ENCODE measurements at places on chromosomes 3 and 15.

DNA sequence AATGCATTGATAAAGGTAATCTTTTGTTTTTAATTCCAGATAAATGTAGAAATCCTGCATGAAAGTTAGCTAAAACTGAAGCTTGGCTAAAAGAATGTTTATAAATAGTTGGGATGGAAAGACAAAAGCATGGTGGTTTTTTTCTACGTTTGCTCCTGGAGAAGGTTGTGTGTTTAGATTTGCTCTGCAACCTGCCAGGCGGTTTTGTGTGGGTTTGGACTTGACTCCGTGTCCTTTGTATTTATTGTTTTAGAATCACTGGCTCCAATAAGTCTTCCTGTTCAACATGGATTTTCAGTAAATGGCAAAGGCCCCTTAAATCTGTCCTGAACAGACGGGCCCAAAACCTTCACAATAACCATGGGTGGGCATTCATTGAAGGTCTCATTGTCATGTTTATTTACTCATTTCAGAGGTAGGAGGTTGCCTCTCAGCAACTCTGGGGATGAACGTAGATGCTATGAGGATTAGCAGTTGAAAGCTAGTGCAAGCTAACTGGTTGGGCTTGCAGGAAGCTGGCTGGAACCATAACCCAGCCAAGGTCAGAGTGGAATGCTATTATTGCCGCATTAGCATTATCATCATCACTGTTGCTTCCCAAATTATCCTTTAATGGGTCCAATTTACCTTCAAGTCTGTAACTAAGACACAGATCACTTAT, 60.6 kb upstream of the ADAMTS9 start:
- no peaks in the 10 kb centered on the region for H3K4me1 ChIP-seq
- DNase-seq: no peak
- no peak overlapping the region for H3K4me3 ChIP-seq
- no peaks in the 10 kb centered on the region for H3K36me3 ChIP-seq

DNA sequence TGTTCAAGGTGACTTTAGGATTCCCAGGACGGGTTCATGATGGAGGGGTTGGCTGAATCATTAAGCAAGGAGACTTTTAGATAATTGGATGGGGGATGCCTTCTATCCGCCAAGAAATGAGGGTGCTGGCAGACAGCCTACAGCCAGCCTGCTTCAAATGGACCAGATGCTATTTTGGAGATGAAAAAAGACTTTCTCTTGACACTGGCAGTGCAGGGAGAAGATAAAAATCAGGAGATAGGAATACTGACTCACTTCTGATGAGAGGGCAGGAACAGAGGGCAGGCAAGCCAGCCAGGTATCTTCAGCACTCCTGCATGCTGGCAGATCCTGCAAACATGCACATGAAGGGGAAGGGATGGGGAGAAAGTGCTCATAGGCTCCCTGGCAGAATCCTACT, 7.7 kb upstream of the SYN2 start:
- H3K36me3 ChIP-seq: no peaks in the 10 kb centered on the region
- DNase-seq: no peak
- no peak overlapping the region for H3K27ac ChIP-seq

DNA sequence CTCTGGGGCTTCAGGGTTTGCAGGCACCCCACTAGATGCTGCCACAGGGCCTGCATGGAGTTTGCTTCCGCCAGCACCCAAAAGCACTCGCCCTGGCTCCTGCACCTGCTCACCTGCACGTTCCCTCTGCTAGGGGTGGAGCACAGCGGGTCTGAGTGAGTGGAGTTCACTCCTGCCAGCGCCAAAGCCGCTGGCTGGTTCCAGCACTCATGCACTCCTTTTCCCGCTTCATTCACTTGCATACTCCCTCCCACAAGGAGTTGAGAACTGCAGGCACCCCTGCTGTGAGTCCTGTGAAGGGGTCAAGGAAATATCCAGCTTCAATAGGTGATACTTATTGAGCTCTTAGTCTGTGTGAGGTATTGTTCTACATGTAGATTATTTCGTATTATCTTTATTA, 537.5 kb downstream of the NR2F2 start:
- H3K27me3 ChIP-seq: no peaks in the 10 kb centered on the region
- no peak overlapping the region for H3K27ac ChIP-seq
- no peak for DNase-seq
- H3K4me1 ChIP-seq: no peaks in the 10 kb centered on the region

- peaks cover 7% of the 10 kb centered on the region for H3K27me3 ChIP-seq
- DNase-seq: no peak
- H3K36me3 ChIP-seq: no peaks in the 10 kb centered on the region
- H3K4me3 ChIP-seq: no peak overlapping the region
- H3K27ac ChIP-seq: no peak overlapping the region
- no peaks in the 10 kb centered on the region for H3K4me1 ChIP-seq
Observed at GRCh38 chr3:14824646-14825045, 5.9 kb downstream of the FGD5 start.
